Activated naive CD4-positive, alpha-beta T cell treated with anti-CD3 and anti-CD28 coated beads, Interleukin-2, amount 10 ng/mL, durations not matched to agents 7 days and 5 days (primary cell): ENCODE measurements at places on chromosomes 7 and 10.

GRCh38 chr7:92644406-92645113 is 54.4 kb upstream of the FAM133B start:
- no peak for DNase-seq

GRCh38 chr10:124999433-125000365 is 57.8 kb downstream of the ZRANB1 start:
- no peak for DNase-seq

- DNase-seq: no peak
Observed at GRCh38 chr7:124630395-124630794, 135.2 kb downstream of the GPR37 start.

GRCh38 chr10:113479346-113480080 is 73.3 kb upstream of the HABP2 start:
- DNase-seq: no peak

GRCh38 chr10:118522791-118523498 is 72.5 kb downstream of the PRLHR start:
- DNase-seq: no peak

DNA sequence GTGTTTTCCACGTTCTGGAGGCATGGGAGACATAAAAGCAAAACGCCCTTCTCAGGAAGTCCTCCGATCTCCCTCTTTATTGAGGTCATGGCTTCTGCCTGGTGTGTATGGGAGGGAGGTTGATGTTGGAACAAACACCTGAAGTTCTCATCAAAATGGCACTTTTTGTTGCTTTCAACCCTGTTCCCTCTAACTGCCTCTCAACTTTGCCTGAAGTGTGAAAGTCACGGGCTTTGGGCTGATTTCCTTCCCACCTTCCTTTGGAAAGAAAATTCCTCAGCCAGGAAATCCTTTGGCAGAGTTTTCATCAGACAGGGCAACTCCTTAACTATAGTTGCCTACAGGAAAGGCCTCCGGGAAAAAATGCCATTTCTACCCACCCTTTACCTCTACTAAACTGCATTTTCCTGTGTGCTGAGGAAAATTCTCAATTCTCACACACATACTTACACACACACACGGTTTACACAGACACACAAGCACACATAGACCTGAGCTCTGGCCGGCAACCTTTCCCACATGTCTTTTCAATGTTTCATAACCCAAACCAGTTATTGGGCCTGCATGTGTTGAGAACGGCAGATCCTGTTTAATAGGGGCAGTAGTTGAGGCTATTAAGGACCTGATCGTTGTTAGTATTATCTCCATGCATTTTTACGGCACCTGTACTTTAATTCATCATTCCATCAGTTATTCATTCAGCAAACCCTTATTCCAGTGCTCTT is 36.4 kb downstream of the CYP17A1 start:
- DNase-seq: no peak

- DNase-seq: no peak
Observed at GRCh38 chr7:134520130-134520529, 7.2 kb upstream of the AKR1B10 start.

DNA sequence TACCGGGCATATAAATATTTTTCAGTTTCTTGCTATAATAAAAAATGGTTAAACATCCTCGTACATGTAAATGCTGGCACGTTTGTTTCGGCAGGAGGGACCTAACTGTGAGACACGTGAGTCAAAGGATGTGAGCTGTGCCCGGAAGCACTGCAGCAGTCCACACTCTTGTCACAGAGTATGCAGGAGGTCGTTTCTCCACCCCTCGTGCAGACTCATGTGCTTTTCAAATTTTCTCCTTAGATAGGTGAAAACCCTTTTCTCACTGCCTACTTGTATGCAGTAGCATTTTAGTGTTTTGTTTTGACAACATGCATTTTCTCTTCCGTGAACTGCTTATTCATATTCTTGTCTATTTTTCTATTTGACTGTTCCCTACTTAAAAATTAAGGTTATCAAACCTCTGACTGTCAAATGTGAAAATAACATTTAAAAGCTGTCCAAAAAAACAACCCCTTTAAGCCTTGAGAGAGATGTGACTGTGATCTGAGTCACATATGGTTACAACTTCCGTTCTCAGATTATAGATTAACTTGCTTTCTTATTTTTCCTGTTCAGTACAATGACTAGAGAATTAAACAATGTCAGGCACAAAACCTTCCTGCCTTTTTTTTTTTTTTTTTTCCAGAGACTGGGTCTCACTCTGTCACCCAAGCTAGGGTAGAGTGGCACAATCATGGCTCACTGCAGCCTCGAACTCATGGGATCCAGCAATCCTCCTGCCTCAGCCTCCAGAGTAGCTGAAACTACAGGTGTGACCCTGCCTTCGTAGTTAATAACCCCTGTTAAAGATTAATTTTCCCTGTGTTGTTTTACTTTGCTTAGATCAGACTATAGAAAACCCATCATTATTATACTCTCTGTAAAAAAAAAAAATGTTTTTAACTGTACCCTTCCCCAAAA is 45.1 kb downstream of the DPY19L1 start:
- DNase-seq: peak; percentile 21

DNA sequence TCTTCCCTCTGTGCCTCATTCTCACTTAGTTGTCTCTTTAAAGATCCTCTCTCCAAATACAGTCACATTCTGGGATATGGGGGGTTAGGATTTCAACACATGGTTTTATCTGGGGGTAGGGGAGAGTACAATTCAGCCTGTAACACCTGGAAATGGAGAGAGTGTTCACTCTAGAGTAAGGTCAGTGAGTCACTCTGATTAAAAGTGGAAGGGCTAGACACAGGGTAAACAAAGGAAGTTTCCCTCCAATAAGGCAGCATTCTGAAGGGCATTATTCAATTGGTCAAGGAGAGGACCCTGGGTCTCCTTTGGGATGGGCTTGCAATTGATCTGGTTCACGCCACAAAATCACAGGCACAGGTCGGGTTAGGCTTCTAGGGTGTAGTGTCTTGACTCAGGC is 232.8 kb upstream of the NPSR1 start:
- no peak for DNase-seq

DNA sequence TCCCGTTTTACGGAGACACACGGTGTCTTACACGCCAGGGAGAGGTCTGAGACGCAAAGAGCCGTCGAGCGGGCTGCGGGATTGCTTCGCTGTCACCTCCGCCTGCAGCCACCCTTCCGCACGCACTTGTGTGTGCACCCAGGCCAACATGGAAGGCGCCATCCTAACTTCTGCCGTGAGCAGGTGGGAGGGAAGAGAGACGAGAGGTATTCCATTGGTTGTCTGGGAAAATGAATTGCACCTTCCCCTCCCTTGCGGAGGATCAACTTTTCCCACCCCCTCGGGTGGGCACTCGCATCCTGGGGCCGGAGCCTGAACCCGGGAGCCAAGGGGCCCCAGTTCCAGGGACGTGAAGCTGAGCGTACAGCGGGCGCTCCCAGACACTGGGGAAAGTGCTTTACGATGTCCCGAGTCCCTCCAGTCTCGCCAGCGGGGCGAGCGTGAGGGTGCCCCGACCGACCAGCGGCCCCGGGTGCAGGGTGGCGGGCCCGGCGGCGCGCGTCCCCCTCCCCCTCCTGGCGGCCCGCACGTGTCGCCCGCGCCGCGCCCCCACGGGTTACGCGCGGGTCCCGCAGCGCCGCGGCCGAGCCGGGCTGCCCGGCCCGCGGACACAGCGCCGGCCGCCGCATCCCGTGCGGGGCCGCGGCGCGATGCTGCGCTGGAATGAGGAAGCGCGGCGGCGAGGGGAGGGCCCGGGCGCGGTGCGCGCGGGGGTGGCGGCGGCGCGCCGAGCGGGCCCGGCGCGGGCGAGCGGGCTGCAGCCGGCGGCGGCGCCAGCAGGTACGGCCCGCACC is 984 bp upstream of the IKZF1 start:
- peak; percentile 65 for DNase-seq
